ENCODE measurements at places on chromosomes 2 and 18.

DNA sequence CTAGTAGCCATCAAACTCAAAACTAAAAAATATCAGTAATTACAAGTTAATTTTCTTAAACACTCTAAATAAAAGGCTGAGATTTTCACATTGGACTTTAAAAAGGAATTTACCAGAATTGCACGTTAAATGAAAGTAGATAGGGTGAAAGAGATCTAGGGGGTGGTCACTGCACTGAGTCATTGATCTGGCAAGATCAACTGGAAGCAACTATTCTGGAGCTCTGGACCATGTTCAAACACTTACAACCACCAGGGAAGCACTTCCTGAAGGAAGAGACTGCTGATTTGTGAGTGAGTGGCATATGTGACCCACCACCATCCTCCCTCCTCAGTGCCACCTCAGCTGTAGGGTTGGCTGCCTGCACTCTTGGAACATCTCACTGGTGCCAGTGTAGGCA lies 111.8 kb downstream of the UGGT1 start:
- no peak for DNase-seq

GRCh38 chr2:153497938-153498629 lies 19.5 kb upstream of the RPRM start:
- no peak for DNase-seq

GRCh38 chr2:180670302-180671003 lies 310.0 kb upstream of the UBE2E3 start:
- DNase-seq: no peak

GRCh38 chr2:202604699-202605098 lies 30.1 kb upstream of the FAM117B start:
- no peak for DNase-seq

GRCh38 chr2:130901061-130901460 lies 64.3 kb downstream of the ARHGEF4 start:
- DNase-seq: no peak

- DNase-seq: no peak
Measured at GRCh38 chr2:31433541-31433940, 19.0 kb upstream of the XDH start.

DNA sequence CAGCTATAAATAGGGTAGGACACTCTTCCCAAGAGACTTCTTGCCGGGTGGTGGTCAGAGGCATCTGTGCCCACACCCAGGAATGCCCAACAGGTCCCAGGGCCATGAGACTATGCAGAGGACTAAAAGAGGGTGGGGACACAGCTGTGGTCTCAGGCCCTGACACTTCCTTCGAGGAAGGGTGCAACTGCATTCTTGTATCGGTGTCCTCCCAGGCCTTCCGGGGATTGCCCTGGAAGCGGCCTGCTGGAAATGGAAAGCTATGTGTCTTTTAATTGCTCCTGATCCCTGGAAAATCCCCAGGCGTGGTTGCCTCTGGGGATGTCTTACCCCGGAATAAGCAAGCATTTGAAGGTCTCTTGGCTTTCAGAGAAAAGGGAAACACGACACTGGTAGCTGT lies 176.7 kb downstream of the SOX11 start:
- no peak for DNase-seq

GRCh38 chr2:85319796-85320195 lies 8.0 kb downstream of the TGOLN2 start:
- no peak for DNase-seq

- DNase-seq: no peak
Measured at GRCh38 chr18:36454848-36455458, 157.4 kb downstream of the FHOD3 start.
